Caki2 (cell line): ENCODE measurements at places on chromosomes 7 and 10.

- no peak for DNase-seq
These were observed 63.3 kb upstream of the NANOS1 start for GRCh38 chr10:118966076-118966849.

GRCh38 chr10:72935361-72935760 is 19.2 kb downstream of the PLA2G12B start:
- DNase-seq, result peak; percentile 6

DNA sequence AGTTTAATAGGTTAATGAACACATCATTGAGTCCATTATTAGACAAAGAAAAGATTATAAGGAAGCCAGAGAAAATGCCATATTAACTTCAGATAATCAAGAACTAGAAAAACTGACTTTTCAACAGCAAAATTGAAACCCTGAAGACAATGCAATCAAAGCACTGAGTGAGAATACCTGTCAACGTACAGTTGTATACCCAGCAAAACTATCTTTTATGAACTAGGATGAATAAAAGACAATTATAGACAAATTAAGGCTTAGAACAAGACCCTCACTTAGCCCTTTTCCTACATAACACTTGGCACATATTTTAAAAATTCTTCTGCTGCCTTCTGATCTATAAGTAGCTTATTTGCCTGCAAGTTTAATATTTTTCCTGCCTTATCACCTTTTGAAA is 19.0 kb upstream of the DGKI start:
- no peak for DNase-seq

DNA sequence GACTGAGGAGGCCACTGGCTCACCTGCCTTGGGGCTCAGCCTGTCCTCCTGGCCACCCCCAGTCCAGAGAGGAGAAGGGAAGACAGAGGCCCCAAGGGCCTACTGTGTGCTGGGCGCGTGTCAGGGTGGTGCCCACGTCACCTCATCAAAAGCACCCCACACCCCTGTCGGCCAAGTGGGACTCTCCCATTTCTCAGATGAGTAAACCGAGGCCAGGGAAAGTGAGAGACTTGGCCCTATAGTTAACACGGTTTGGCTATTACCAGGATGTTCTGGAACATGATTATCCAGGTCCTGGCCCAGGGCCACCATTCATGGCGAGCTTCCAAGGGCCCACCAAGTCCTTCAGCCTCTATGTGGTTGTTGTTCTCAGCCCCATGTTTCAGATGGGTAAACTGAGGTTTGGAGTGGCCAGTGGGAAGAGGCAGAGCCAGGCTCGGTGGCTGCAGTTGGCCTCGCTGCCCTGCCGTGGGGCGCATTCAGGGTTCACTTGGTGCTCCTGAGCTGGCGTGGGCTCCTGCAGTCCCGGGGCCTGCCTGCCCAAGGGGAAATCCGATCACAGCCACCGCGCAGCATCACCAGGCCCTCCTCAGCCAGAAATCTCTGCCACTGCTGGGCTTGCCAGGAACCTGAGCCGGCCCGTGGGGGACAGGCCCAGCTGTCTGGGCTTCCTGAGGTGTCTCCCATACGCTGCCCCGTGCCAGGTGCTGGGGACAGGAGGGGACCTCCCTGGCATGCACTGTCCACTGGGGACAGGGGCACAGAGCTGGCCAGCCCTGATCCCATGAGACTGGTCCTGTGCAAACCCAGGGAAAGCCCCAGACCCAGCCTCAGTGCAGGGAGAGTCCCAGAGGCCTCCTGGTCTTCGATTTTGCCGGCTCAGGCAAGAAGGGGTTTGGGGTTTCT is 117.7 kb upstream of the TNRC18 start:
- DNase-seq, result no peak

- DNase-seq, result no peak
These were observed 95.1 kb upstream of the GPR26 start for GRCh38 chr10:123570898-123571515.

GRCh38 chr7:82615527-82615926 is 171.9 kb upstream of the CACNA2D1 start:
- no peak for DNase-seq

DNA sequence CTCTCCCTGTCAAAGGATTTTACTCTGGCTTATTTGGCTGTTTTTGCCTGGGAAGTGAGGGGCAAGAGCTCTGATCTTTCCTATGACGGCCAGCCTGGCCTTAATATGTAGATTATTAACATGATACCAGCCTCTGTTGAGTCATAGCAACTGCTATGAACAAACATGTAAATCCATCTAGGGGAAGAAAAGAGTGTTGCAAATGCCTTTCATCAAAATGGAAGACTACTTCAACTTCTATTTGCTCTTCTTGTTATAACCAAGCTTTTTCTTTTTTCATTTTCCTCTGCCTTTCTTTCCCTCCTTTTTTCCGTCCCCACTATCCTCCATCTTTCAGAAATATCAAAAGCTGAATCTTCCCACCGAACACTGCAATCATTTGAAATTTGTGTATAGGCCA is 46.6 kb downstream of the BTRC start:
- DNase-seq, result peak; percentile 24

DNA sequence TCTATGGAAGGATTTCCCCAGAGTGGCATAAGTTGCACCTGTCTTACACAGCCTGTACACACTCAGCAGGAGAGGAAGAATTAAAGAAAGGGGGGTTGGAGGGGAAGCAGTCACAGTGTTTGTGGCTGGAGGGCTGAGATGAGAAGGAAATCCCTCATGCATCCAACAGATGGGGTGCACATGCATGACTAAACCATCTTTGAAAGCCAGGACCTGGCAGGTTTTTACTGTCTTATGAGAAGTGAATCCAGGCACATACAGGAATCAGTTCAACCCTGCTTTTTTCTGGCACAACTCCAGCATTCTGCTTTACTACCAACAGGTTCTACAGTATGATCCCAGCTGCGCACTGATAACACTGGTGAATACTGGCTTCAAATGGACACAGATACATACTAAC is 107.7 kb downstream of the CACNA2D1 start:
- no peak for DNase-seq
